ENCODE measurements at places on chromosomes 3 and 15.

- DNase-seq = no peak
Measured at GRCh38 chr3:183185696-183186095, 23.2 kb upstream of the LAMP3 start.

- DNase-seq = no peak
Measured at GRCh38 chr3:184277366-184277765, 1.5 kb downstream of the ECE2 start.

DNA sequence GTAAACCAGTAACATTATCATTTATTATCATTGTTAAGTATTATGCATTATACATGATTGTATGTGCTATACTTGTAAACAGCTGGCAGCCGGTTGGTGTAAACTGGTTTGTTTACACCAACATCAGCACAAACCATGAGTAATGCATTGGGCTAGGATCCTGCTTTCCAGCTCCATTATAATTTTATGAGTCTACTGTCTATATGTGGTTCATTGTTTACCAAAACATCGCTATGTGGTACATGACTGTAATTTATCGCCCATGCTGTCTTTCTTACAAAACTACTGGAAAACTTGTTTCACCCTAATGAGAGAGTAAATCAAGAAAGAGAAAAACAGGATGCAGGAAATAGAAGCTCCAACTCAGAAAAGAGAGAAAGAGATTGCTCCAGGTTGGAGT lies 224.8 kb upstream of the CBLB start:
- DNase-seq = no peak

- DNase-seq = peak; percentile 81
Measured at GRCh38 chr15:80776420-80777045, 2.6 kb upstream of the CEMIP start.

DNA sequence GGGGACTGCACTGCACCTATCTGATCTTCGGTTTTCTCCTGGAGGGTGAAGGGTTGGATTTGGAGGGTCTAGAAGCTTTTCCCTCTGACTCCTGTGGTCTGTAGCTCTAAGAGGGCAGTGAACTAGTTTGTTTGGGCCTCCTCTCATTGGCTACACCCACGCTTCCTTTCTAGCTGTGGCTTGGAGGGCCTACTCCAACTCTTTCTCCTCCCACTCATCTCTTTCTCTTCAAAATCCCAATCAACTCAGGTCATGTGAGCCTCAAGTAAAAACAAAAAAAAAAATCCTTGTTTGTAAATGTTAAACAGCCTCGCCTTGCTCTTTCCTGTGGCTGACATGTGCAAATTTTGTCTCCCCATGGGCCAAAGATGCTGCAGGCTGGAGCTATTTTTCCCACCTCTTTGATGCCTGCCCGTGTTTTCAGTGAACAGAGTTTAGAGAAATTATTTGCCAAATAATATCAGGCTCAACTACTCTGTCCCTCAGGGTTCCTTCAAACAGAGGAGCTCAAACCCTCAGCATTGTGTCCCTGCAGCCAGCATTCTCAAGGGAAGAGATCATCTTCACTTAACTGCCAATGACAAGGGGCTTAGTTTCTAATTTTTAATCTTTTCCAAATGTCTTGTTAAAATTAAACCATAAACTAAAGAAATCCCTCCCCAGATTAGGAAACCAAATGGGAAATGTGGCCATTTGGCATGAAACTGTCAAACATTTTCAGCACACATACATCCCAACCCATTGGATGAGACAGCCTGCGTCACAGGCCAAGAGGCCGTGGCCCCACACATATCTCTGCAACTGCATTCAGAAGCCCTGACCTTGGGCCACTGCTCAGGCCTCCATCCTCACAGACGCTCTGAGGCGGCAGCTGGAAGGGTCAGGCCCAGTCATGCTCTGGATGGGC lies 114.8 kb upstream of the THBS1 start:
- DNase-seq = no peak

DNA sequence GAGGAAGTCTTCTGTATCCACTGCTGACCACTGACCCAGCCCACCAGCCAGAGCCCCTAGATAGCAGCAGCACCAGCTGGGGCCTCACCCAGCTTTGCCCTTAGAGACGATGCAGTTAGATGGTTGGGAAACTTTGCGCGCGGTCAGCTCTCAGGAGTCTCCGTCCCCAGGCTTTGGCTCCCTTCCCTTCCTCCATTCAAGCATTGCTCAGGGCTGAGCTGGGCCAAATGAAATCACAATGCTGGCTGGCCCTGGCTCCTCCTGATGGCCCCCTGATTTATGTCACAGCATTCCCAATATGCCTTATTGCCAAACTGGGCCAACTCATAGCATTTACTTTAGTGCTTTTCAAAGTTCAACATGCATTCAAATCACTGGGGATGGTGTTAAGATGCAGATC lies 34.6 kb upstream of the RHCG start:
- DNase-seq = no peak

GRCh38 chr15:73424506-73424905 lies 18.5 kb upstream of the REC114 start:
- DNase-seq = no peak

GRCh38 chr15:85141726-85142125 lies 160.1 kb downstream of the PDE8A start:
- DNase-seq = no peak

DNA sequence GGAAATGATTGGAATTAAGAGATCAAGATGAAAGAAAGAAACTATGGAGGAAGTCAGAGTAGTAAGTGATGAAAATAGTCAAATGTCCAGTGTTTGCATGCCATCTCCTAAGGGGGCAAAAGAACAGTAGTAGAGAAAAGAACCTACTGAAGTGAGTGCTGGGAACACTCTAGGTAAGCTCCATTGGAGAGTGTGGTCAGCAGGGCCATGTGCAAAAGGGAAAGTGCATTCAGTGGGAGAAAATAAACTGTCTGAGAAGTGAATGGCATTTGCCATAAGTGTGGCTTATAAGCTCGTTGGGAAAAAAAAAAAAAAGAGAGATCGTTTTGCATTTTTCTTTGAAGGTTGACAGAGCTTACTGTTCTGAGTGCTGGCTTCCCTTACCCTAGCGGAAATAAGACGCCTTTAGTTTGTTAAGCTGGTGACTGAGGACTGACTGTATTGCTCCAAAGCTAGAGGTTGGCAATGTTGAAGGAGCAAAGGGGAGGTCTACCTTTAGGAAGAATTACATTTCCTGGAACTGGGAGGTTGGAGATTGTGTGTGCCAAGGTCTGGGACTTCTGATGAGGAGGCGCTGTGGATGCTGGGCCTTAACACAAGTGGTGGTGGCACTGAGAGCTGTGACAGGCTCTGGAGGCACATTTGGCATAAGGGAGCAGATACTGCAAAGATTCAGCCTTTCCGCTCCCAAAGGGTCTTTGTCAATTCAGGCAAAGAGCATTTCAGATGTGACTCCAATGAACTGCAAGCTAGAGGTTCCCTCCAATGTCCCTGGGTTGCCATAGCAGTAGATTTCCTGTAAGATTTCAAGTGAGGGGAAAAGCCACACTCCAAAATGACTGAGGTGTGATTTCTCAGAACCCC lies 287.8 kb upstream of the SATB1 start:
- no peak for DNase-seq

GRCh38 chr3:132042681-132043080 lies 7.9 kb upstream of the CPNE4 start:
- DNase-seq = no peak

DNA sequence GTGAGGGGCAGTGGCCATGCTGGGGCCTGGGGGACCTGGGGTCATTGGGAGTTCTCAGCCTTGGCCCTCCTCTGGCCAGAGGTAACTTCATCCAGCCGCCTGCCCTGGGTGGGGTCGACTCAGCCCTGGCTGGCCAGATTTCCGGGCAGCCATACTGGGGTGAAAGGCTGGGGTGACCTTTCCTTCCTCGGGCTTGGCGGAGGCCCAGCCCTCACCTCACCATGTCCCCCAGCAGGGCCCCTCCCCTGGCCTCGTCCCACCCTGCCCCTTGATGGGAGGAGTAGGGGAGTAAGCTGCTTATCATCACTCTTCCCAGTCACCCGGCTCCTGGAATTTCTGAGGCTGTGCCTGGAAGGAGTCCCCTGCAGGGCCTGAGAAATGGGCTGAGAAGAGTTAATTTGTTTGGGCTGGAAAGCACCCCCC lies 5.4 kb downstream of the SEMA3F start:
- DNase-seq = no peak

DNA sequence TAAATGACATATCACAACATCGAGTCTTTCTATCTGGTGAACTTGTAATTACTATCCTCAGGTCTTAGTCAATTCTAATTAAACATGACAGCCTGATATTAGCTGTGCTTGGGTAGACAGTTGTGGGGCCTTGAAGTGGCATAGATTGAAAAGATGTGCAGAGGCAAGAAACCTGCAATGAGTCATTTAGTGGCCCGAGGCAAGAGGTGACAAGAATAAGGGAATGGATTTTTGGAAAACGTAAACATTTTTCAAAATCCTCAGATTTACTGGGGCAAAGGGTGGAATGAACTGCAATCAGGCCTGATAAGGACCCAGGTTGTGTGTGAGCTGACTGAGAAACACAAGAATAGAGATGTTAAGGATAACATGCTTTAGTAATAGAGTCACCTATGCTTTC lies 29.5 kb upstream of the ULK4 start:
- no peak for DNase-seq

GRCh38 chr15:66872405-66872804 lies 170.4 kb downstream of the SMAD6 start:
- no peak for DNase-seq

DNA sequence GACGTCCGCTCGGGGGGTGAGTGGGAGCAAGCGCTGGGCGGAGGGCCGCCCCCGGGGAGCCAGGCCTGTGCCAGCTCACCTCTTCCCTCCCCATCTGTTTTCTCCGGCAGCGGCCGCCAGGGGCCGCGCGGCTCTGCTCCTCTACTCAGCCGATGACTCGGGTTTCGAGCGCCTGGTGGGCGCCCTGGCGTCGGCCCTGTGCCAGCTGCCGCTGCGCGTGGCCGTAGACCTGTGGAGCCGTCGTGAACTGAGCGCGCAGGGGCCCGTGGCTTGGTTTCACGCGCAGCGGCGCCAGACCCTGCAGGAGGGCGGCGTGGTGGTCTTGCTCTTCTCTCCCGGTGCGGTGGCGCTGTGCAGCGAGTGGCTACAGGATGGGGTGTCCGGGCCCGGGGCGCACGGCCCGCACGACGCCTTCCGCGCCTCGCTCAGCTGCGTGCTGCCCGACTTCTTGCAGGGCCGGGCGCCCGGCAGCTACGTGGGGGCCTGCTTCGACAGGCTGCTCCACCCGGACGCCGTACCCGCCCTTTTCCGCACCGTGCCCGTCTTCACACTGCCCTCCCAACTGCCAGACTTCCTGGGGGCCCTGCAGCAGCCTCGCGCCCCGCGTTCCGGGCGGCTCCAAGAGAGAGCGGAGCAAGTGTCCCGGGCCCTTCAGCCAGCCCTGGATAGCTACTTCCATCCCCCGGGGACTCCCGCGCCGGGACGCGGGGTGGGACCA lies 632 bp upstream of the CRELD1 start:
- peak; percentile 84 for DNase-seq

- peak; percentile 26 for DNase-seq
Measured at GRCh38 chr3:118772547-118773011, 262.1 kb downstream of the IGSF11 start.

- DNase-seq = no peak
Measured at GRCh38 chr15:39040861-39041260, 476.2 kb upstream of the RASGRP1 start.

DNA sequence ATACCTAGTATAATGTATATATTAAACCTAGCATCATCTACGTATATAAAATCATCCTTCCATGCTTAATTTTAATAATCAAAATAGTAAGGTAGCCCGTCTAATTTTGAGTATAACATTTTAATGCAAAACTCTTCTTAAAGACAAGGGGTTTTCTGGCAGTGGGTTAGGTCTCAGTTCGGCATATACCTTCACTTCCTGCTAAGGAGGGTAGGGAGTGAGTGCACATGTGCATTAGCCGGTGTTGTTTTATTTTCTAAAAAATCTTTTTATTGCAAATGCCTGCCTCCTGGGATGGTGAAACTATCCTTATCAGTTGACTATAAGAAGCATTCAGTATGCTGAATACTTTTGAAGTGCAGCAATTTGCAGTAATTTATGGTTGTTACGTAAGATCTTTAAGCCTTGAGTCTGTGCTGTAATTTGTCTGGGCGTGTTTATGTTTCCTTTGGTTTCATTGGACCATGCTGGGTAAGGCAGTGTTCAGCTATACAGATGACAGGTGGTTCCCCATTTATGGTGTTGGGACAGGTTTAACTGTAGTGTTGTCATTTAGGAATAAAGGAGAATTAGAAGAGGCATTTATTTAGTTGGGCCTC lies 11.7 kb downstream of the ARHGEF26 start:
- peak; percentile 26 for DNase-seq

DNA sequence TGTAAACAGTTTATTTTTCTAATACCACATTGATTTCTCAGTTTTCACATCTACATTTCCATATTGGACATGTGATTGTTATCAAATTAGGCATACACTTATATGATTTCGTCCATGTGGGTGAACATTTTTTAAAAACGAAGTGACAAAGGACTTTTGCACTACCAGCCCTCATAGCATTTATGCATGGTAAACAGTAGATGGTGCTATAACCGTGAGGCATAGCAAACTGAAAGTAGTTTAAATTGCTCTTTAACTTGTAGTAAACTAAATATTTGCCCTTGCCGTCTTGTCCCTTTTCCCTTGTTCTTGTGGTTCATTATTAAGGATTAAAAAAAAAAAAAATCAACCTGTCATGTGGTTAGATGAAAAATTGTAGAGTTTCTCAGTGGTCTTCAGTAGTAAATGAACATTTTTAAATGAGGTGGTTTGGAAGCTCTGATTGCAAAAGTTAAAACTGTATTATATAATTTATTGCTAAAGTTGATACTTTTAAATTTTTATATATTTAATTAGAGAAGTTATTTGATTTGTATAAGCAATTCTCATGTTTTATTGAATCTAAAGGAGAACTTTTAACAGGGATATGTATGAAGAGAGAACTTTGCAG lies 24.0 kb downstream of the STX19 start:
- DNase-seq = peak; percentile 73

GRCh38 chr3:8423307-8423706 lies 78.3 kb upstream of the LMCD1 start:
- no peak for DNase-seq

Measured in NCI-H2081 (cell line).